ENCODE measurements at places on chromosomes 12 and 14. TPM values are rescaled to one million over a fixed set of nuclear protein-coding genes. Genes with fewer than 3 reads are reported as not detected.

Gene CSAD
- 21.6 TPM for total RNA-seq

Gene SYNE3
- total RNA-seq: 45.2 TPM

Gene LRRC43
- total RNA-seq: not detected

Gene TDRD9
- total RNA-seq: 0.19 TPM

Gene CEBPE
- total RNA-seq: 0.35 TPM

Gene TCP11L2
- 4.5 TPM for total RNA-seq

Gene POTEM
- total RNA-seq: not detected

Gene PIWIL1
- not detected for total RNA-seq

Gene STAC3
- 5.5 TPM for total RNA-seq

Gene SLC38A4
- total RNA-seq: not detected

Gene KRT7
- total RNA-seq: 12.3 TPM

Gene MAP3K9
- total RNA-seq: 4.2 TPM

Gene PRR4
- 0.62 TPM for total RNA-seq
